Cortex of kidney (tissue), 1 donor: ENCODE measurements at places on chromosomes 2 and 18.

GRCh38 chr18:36205166-36205565 is 17.9 kb downstream of the MOCOS start:
- no peak for DNase-seq

- DNase-seq, result no peak
Measured at GRCh38 chr2:19860022-19860421, 41.8 kb downstream of the TTC32 start.

DNA sequence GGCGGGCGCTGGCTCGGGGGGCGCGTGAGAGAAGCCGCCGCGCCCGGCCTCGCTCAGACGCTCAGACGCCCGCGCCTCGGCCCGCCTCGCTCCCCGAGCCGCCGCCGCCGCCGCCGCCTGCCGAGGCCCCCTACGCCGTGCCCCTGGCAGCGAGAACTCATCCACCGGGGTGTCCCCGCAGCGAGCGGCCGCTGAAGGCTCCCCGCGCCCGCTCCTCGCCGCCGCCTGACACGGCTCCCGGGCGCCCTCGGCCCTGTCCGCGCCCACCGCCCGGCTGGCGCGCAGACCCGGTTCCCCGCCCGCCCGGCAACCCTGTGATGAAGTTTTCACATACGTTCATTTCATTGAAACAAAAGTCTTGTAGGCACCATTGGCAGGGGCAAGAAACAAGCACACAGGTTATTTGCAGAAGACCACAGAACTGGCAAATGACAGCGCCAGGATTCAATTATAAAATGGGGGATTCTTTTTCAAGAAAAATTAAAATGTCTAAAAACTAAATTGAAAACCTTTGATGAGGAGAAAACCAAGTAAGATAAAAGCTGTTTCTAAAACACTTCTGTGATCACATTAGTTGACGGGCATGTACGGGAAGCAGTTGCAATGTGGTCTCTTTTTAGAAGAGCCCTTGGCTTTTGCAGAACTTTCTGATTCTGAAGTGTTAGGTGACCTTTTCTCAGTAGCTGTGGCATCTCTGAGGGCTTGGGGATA is 50.5 kb upstream of the TUBA3D start:
- DNase-seq, result no peak

GRCh38 chr18:73793386-73793785 is 354.2 kb downstream of the FBXO15 start:
- DNase-seq, result no peak

DNA sequence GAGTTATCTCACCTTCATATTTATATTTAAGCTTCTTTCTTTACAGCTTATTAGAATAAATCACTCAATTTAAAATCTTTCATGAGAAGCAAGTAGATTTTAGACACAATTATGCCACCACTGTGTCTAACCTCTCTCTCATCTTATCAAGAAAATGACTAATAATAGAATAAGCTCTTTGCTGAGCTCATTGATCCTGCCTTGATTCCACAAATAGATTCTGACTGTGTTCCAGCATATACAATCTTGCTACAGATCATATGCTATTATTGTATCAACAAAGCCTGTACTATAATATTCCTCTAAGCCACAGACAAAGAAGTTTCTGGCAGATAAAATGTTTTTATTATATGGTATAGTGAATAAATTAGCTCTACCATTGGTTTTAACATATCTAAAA is 168.7 kb upstream of the GULP1 start:
- no peak for DNase-seq

- no peak for DNase-seq
Measured at GRCh38 chr2:138922973-138923563, 142.9 kb upstream of the NXPH2 start.

- DNase-seq, result no peak
Measured at GRCh38 chr2:209790066-209790728, 18.6 kb downstream of the UNC80 start.

- DNase-seq, result no peak
Measured at GRCh38 chr2:232781765-232782164, 5.4 kb upstream of the KCNJ13 start.

- DNase-seq, result no peak
Measured at GRCh38 chr18:55465313-55465712, 122.7 kb downstream of the TCF4 start.

DNA sequence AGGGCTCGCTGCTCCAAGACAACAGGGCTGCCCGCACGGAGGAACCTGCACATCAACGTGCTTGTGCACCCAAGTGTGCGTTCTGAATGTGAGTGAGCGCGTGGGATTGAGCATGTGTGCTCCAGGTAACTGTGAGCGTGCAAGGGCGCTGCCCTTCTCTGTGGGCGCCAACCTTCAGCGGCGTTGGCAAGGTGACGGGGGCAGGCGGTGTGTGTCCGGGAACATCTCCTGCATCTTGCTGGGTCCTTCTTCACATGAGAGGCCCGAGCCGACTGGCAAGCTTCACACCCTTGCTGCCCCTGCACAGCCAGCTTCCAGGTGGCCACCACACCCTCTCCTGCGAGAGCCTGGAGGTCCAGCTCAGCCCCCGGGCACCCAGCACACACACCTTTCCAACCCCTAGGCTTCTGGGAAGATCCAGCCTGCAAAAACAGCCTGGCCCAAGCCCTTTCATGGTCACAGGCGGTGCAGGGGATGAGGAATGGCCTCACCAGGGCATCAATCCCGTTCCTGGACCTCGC is 220.9 kb downstream of the HDAC4 start:
- DNase-seq, result no peak

- DNase-seq, result no peak
Measured at GRCh38 chr2:200109421-200109820, 154.0 kb downstream of the MAIP1 start.

GRCh38 chr2:61272421-61273070 is 110.6 kb downstream of the C2orf74 start:
- no peak for DNase-seq

- no peak for DNase-seq
Measured at GRCh38 chr2:120859128-120859527, 123.5 kb downstream of the GLI2 start.

DNA sequence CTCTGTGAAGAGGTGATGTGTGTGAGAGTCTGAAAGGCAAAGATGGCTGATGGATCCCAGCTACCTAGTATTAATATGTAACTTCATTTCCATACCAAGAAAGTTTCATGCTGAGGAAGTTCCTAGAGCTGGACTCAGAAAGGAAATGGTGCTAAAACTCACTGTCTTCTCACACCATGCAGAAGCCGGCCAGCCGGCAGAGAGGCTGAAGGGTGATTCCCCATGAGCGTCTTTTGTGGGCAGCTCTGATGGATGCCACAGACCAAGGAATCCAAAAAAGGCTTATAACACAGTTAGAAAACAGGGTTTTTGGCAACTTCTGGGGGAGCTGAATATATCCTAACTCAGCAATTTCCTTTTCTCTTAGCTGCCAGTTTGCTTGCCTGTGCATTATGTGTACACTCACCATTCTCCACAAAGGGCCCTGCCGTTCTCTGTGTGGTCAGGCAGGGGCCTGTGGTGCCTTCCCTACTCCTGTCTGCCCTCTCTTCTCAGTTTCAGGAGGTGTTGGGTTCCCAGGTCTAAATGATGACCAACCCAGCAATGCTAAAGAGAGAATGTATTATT is 289.4 kb downstream of the MTX2 start:
- DNase-seq, result no peak

GRCh38 chr2:135744760-135745314 is 3.2 kb downstream of the UBXN4 start:
- no peak for DNase-seq

GRCh38 chr18:67359873-67360838 is 156.4 kb downstream of the DSEL start:
- no peak for DNase-seq
